Fibroblast of skin of left biceps (primary cell): ENCODE measurements at places on chromosomes 11 and 22.

GRCh38 chr11:132037467-132037862, 667.0 kb downstream of the NTM start:
- DNase-seq = no peak

DNA sequence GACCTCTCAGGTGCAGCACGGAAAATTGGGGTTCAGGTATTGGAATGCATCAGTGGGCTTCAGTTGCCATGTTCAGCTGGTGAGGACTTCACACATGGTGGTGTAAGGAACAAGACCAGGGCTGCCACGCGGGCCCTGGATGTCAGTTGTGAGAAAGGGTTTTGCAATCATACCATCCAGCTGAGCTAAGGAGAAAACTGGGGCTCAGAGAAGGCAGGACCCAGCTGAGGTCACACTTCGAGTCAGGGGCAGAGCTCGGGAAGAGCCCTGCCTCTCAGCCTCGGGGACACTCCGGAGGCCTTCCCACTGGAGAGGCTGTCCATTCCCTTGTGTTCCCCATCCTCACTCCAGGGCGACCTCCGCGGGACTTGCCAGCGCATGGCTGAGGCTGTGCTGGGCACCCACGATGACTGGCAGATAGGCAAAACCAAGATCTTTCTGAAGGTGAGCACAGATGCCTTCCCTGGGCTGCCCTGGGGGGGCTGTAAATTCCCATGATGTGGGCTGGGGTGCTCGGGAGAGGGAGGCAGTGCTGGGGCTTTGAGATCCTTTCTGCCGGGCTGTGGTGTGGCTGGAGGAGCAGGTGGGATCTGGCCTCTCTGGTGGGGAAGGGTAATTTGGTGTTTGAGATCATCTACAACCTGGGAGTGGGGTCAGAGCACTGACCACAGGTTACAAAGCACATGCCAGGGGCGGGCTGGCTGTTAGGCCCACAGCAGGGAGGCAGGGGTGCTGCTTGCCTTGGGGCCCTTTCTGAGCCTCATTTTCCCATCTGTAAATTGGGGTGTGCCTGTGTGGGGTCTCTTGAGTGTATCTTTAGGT, 47.2 kb downstream of the MYO7A start:
- DNase-seq = no peak

GRCh38 chr11:20626279-20626678, 26.9 kb downstream of the SLC6A5 start:
- no peak for DNase-seq

DNA sequence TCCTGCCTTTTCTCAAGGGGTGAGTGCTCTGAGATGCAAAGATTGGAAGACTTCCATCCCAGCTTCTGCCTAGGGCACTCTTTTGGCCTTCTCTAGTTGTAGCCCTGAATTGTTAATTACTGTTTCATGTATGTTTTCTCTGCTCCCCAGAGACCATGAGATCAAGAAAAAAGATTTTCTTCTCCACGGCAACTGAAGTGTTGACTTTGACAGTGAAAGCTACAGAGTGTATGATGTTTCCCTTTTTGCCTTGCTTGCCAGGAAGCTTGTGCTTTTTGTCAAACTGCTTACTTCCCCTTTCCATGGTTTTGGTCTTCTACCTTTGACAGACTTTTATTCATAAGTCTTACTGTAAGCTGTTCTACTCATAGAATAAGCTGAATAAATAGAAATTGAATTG, 23.3 kb upstream of the EIF3D start:
- DNase-seq = no peak

GRCh38 chr11:121405646-121406045, 46.5 kb upstream of the SORL1 start:
- no peak for DNase-seq

DNA sequence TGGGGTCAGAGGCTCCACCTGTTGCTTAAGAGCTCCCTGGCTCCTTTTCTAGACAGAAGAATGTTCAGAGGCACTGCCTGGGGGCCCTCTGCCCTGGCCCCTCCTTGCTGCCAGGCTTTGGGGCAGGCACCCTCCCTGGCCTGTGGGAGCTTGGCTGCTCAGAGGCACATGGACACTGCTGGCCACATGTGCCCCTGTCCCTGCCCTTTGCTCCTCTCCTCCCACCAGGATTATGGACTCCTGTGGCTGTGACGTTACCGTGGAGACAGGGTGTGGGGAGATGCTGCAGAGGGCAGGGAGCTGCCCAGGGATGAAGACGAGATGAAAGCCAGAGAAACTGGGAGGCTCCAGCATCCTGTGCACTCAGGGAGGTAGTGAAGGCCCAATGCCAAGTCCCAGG, 14.7 kb downstream of the DRD2 start:
- DNase-seq = no peak

- DNase-seq = no peak
These were observed 1.3 kb downstream of the CST6 start for GRCh38 chr11:66012946-66013761.

DNA sequence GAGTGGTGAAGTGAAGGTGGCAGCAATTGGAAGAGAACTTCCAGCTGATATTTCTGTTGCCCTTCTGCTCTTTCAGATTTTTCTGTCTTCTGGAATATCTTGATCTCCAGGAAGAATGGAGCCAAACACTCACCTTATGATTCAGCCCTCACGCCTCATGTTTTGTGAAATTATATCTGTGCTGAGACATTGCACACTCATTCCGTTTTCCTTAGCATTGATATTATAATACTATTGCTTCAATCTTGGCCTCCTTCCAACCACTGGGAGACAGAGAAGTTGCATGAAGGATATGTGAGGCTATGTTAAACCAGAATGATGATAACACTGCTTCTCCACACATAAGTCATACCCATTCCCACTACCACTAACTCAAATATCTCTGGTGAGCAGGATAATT, 177.9 kb downstream of the ETS1 start:
- DNase-seq = peak; percentile 84

DNA sequence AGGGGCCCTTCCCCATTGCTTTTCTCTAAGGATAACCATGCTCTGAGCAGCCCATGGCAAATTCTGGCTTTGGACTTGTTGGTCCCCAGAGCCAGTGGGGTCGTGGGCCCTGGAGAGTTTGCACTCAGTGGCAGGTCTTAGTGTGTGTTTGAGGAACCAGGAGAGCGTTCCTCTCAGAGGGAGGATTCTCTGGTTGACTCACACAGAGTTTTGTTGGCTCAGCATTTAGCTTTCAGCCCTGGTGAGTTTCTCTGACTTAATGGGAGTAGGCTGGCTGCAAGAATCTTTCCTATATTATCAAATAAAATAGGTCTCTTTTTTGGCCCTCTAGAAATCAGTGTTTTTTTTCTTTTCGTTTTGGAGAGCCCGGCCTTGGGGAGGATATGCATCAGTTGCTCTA, 20.9 kb downstream of the ST14 start:
- DNase-seq = no peak

DNA sequence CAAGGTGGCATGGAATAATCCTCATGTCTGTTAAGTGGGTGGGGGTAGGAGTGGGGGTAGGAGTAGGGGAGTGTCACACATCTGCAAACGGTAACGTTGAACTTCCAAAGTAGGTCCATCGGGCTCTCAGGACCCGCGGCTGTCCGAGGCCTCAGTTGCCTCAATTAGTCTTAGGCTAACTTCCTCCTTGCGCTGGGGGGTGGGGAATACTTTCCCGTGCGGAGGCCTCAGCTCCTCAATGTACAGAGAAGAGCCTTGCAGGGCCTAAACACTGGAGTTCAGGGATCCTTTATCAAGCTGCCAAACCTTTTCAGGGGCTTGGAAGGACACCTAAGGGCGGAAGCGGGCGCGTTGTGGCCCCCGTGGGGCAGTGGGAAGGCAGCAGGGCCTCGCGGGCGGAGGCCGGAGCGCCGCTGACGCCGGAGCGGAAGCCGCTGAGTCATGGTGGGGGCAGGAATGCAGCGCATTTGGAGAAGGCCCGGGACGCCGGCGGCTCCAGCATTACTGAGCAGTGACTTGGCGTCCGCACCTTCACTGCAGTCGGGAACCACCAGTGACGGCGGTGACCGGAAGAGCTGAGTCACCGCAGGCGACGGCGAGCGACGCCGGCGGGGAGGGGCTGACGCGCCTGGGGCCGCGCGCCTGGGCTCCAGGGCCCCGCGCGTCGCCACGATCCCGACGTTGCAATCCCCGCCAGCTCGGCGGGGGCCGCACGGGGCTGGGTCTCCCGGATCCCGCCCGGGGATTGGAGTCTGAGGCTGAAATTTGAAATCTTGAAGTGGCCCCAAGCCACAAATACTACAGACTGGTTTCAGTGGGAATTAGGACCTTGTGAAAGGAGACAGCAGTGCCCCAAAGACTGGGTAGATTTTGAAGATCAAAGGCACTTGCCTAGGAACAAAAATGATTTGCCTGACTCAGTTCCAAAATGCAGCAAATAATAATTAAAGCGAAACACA, 20.2 kb upstream of the IPO7 start:
- peak; percentile 92 for DNase-seq

DNA sequence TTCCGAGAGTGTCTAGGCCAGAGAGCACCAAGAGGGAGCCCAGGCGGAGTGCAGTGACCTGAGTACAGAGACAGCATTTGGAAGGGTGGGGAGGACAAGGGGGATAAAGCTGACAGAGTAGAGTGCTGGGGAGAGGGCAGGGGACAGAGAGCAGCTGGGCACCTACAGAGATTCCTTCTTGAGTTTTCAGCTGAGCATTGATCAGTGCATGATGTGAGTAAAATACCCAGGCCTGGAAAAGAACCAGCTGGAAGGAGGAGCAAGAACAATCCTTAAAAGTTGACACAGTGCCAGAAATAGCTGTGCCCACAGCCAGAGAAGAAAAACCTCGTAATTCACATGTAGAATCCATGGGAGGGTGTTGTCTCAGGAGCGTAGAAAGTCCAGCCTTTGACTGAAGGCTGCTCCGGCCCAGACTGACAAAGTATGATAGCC, 33.9 kb upstream of the PANX2 start:
- no peak for DNase-seq

DNA sequence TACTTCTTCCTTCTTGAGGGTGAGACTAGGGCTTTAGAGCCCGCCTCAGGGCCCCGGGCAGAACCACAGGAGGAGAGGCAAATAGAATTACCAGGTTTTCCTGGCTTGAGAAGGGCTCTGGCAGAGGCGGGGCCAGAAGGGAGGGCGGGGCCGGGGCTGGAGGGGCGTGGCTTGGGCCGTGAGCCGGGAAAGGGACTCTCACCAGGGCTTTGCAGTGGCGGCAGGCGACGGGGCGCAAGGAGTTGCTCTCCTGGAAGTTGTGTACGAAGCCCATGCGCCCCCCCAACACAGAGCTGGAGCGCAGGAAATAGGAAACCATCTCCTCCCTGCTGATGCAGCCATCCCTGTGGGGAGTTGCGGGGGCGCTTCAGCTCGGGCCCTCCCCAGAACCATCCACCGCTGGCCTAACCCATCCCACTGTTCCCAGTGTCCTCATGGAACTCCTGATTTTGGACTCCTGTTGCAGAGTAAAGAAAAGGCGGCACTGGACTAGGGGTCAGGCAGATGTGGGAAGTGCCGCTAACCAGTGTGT, 6.9 kb upstream of the NRXN2 start:
- no peak for DNase-seq

- DNase-seq = no peak
These were observed 11.0 kb upstream of the FADS3 start for GRCh38 chr11:61902313-61902712.

DNA sequence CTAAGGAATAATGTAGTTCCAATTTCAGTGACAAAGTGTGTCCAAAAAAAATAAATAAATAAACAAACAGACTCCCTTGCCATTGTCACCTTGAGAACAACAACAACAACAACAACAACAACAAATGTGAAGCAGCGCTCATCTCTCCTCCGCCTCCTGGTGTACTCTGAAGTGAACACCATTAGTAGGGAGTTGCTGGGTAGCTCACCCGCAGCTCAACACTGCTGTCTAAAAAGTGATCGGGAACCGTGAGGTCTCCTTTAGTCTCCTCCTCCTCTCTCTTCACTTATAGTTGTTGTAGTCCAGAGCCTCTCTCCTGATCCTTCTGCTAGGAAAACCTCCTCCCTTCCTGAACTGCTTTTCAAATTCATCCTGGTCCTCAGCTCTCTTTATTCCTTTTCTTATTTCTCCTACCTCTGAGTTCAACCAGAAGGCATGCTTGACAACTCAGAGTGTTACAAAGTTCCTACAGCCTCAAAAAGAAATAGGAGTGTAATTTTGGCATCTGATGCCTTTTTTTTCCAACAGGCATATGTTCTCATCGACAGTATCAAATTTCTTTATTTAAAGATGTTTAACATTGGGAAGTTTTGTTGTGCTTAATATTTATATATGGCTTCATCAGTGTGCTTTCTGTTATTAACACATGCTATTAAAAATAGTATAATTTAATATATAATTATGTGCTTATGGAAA, 215.1 kb downstream of the PGR start:
- no peak for DNase-seq

- no peak for DNase-seq
These were observed 88.3 kb downstream of the TSPAN18 start for GRCh38 chr11:44814881-44815592.

DNA sequence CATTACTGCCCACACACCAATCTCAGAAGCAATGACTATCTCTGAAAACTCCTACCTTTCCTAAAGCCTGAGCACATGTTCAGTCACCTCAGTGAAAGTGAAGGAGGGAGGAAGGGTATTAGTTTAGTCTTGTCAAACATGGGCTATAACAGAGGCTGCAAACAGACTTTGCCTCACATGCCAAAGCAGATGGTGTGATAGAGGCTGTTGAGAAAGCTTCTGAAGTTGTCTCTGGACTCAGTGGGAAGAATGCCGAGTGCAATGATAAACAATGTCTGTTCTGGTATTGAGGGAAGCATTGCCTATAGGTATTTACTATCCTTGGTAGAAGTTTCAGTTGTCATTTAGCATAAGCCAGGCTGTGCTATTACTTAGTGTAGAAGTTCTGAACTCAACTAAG, 314.5 kb upstream of the CCDC90B start:
- DNase-seq = no peak

- DNase-seq = no peak
These were observed 45.3 kb downstream of the RTL6 start for GRCh38 chr22:44452531-44453420.

DNA sequence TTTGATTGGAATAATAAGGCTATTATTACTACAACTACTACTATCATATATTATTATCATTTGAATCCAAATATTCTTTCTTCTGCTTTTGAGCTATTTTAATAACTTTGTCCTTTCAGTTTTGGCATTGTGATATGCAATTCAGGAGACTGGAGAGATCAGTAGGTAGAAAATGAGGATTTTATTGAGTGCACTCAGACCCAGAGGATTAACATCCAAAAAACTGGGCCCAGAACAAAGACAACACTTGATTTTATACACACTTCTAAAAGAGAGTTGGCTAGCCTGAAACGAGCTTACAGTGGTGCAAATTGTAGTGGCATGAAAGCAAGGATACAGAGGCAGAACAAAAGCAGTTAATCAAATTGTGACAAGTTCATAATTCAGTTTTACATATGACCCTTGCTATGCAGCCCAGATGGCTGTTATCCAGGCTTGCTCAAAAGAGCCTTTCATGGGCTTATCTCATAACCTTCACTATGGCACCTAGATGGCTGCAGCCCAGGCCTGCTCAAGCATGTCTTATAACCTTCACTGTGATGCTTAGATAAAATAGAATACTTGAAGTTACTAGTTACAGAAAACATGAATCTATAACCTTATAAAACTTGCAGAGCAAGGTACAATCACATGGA, 796.3 kb upstream of the RAG2 start:
- no peak for DNase-seq

GRCh38 chr22:17742527-17742902, 31.8 kb downstream of the BID start:
- no peak for DNase-seq

- DNase-seq = peak; percentile 76
These were observed 51.0 kb downstream of the SYTL2 start for GRCh38 chr11:85759915-85760314.
